ENCODE measurements at places on chromosomes 5 and 9.
A peak's percentile ranks its signal among the peaks of the same experiment; 100 is the strongest.

GRCh38 chr9:135795391-135795790 lies 93.4 kb downstream of the KCNT1 start:
- DNase-seq = no peak

- peak; percentile 51 for DNase-seq
Observed at GRCh38 chr5:74017786-74018211, 391.8 kb downstream of the ARHGEF28 start.

DNA sequence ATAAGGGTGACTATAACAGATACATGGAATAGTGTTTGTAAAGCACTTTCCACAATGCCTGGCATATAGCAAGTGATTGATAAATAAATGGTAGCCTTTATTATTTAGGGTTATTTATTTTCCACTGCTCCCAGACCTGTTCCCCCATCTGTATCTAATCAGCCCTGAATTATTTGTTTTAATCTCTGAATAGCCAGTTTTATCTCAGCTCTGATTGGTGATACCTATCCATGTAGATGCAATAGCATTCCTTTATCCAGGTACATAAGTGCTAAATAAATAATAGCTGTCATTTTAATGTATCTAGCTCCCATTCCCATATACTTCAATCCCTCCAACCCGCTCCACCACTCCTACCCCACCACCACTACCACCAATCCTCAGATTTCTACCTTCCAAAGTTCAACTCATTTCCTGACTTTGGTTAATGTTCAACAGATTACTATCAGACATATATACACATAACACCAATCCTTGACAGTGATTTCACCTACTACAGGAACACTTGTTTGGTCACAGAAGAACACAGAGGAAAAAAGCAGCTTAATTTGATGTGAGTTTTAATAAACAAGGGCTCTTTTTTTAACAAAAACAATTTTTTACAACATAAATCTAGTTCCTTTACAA lies 14.0 kb downstream of the PRKAA1 start:
- DNase-seq = no peak

- DNase-seq = no peak
Observed at GRCh38 chr9:119071636-119072035, 297.6 kb downstream of the BRINP1 start.

- DNase-seq = peak; percentile 96
Observed at GRCh38 chr5:72108202-72109061, 1.2 kb downstream of the MAP1B start.

DNA sequence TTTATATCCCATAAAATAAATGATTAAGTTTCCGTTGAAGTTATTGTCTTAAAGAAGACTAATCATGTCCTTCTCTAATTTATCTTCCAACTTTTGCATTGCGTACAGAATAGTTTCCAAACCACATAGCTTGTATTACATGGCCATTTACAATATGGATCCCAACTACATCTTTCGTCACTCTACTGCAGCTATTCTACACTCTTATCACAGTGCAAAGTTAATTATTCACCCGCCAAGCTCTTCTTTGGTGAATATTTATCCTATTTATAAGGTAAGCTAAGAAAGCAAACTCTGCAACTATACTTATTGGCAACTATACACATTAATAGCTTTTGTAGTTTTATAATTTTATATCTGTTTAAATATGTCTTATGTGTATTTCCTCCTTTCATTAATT lies 75.9 kb upstream of the ADAMTS19 start:
- DNase-seq = no peak

GRCh38 chr5:52759331-52759730 lies 28.4 kb upstream of the ITGA1 start:
- no peak for DNase-seq

GRCh38 chr9:127290561-127291065 lies 26.0 kb downstream of the GARNL3 start:
- DNase-seq = no peak

DNA sequence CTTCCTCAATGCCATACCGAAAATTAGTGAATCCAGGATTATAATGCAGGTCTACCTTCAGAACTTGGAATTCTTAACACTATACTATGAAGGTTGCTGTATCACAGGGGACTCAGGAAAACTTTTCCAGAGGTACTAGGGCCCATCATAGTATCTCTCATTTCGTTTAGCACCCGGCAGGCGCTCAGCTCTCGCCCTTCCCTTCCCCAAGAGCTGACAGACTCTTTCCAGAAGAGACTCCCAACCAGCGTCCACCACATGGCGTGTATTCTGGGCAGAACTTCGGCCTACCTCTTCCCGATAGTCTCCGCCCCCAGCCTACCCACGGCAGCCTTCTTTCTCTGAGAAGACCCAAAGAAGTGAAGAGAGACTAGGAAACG lies 271 bp downstream of the NOL8 start:
- no peak for DNase-seq

DNA sequence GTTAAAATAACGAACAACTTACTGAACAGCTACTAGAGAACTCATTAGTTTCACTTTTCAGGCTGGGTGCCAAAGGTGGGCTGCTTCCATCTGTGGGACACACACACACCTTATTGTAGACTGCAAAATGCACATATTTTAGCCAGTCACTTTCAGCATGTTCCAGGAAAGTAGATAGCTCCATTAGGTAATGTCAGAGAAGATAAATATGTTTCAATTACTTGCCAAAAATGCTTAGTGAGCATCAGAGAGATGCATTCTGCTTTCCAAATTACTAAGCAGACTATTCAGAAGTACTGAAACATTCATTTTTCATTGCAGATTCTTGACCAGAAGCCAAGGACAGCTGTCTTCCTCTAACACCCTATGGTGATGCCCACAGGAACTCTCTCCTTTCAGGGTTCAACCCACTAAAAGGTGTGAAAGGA lies 56.2 kb upstream of the APC start:
- DNase-seq = no peak

GRCh38 chr5:168008555-168008954 lies 282.9 kb upstream of the WWC1 start:
- DNase-seq = no peak

- peak; percentile 88 for DNase-seq
Observed at GRCh38 chr5:141182248-141182647, at the start of gene PCDHB16. Gene PCDHB16, plus strand, starts transcription at chr5:141182387. Its CDS starts 173 bp downstream, at chr5:141182560.

DNA sequence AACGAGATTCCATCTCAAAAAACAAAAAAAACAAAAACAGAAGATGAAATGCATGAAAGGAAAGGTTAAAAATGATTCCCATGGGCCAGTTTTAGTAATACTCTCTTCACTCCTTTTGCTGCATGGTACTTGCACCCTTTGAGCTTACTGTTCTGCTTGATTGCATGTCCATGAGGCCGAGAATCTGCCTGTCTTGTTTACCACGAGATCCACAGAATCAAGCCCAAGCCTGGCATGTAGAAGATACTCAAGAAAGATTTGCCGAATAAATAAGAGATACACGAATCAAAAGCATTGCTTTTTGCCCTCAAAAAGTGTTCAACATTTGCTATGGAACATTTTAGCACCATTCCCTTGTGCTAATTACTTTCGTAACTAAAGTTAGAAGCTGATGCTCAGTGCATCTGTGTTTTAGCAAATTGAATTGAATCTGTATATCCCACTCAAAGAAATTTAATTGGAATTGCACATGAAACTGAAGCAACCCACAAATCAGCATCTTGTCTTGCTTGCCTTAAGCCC lies 1.1 kb downstream of the FAXDC2 start:
- DNase-seq = no peak

GRCh38 chr5:97955450-97955849 lies 772.4 kb upstream of the RIOK2 start:
- no peak for DNase-seq

GRCh38 chr9:35267710-35268109 lies 105.9 kb downstream of the UNC13B start:
- no peak for DNase-seq

- no peak for DNase-seq
Observed at GRCh38 chr5:37871023-37871815, 31.4 kb upstream of the GDNF start.

DNA sequence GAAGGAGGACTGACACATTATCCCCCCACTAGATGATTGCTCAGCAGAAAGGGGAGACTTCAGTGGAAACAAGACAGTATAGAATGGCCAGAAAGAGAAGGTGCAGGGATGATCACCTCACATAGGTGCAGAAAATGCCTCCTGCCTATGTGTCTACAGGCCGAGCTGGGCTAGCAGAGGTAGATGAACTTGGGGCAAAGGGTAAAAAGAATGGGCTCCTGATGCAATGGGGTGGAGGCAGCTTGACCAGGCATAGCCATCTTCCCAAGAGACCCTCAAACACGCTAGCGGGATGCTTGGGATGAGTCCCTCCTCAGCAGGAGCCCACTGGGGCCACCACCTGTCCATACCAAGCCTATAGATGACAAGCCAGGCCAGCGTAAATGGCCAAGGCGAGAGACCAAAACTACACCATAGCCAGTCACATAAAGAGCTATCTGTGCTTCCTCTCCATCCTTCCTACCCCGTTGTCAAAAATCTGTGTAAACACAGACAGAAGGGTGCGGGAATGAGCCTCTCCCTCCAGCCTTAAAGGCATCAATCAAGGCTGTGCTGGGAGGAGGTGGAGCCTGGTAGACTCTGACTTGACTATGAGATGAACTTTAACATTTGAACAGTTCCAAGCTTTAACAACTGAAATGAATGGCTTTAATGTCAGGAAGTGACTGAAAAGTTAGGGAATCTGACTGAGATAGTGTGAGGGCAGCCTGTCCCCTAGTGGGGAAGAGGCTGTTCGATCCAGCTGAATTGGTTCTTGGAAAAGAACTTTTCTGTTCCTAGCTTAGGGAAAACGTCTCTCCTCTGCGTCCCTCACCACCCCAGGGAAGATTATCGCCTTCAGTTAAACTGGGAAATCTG lies 10.4 kb downstream of the C9orf152 start:
- DNase-seq = no peak

- no peak for DNase-seq
Observed at GRCh38 chr5:144040615-144041305, 129.7 kb downstream of the YIPF5 start.

GRCh38 chr5:138011991-138012390 lies 20.9 kb downstream of the FAM13B start:
- DNase-seq = no peak

- DNase-seq = no peak
Observed at GRCh38 chr5:135596788-135597187, 18.0 kb upstream of the CXCL14 start.

DNA sequence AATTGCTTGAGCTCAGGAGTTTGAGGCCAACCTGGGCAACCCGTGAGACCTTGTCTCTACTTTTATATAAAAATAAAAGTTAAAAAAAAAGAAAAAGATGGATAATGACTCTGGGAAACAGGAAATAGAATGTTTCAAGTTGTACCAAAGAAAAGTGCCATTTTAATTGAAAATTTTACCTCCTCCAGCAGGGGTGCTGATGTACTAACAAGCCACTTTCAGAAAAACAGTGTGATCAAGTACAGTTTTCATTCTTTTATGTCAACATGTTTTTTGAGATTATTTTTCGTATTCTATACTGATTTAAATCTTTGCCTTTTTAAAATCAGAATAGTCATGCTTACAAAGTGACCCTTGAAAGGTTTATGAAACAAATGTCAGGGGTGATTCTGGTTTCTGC lies 30.8 kb downstream of the F2R start:
- no peak for DNase-seq

- DNase-seq = no peak
Observed at GRCh38 chr5:136622747-136623146, 257.4 kb upstream of the TRPC7 start.

GRCh38 chr5:60852940-60853339 lies 8.9 kb upstream of the ELOVL7 start:
- DNase-seq = no peak

- peak; percentile 41 for DNase-seq
Observed at GRCh38 chr9:111759762-111760639, 34.7 kb downstream of the SHOC1 start.

DNA sequence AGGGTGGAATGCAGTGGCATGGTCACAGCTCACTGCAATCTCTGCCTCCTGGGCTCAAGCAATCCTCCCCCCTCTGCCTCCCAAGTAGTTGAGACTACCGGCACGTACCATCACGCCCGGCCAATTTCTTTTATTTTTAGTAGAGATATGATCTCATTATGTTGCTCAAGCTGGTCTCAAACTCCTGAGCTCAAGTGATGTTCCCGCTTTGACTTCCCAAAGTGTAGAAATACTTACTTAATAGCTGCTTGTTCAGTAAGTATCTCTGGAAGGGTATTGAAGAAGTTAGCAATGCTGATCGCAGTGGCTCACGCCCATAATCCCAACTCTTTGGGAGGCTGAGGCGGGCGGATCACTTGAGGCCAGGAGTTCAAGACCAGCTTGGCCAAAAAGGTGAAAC lies 35.7 kb upstream of the PLIN2 start:
- DNase-seq = no peak

DNA sequence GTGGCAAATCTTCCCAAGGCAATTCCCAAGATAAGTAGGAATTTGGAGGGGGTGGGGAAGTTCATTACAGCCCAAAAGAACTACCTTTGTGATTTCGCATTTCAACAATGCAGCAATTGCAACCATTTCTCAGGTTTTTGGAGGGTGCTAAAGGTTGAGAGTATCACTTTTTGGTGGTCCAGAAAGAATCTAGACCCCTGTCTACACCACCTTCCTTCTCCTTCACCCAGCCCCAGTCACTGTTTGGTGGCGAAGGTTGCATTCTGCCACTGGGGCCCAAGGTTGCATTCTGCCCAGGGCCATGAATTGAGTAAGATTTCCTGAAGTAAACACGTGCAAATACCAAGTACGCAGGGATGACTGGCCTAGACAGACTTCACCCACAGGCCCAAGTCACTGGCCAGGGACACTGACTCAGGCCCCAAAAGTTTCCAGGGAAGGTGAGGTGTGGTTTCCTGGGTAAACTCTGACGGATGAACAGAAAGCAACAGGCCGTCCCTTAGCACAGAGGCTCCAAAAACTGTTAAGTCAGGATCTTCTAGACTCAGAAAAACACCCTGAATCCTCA lies 5.7 kb downstream of the PDE6A start:
- DNase-seq = no peak

- DNase-seq = no peak
Observed at GRCh38 chr5:136374638-136375037, 9.3 kb upstream of the TRPC7 start.

DNA sequence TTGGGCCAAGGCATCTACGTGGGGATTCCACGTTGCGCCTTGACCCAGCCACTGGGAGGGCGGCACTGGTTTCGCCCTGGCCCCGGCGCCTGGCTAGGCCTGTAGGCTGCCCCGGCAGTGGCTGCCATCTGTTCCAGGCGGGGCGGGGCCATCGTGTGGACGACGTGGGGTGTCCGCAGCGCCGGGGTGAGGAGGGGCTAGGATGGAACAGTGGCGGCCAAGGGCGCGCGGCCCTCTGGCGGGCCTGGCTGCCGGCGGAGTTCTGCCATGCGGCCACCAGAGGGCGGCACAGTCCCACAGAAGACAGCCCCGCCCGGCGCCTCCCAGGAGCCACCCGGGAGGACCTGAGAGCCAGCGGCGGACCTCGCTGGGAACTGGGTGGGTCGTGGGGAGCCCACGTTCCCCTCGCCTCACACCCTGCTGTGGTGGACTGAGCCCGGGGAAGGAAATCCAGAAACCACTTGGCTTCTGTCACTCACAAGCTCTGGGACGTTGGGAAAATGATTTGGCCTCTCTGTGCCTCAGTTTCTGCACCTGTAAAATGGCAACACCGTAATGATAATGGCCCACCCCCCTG lies 22.6 kb upstream of the RAPGEF1 start:
- DNase-seq = peak; percentile 94

GRCh38 chr9:86962692-86963091 lies 15.4 kb upstream of the GAS1 start:
- DNase-seq = no peak

GRCh38 chr9:91902475-91903125 lies 47.4 kb downstream of the ROR2 start:
- no peak for DNase-seq

GRCh38 chr9:134396825-134397224 lies 70.6 kb downstream of the RXRA start:
- DNase-seq = no peak

- DNase-seq = no peak
Observed at GRCh38 chr9:71704796-71705195, 63.5 kb downstream of the CEMIP2 start.
